ENCODE measurements at places on chromosomes 16 and 17.
A peak's percentile ranks its signal among the peaks of the same experiment; 100 is the strongest.

DNA sequence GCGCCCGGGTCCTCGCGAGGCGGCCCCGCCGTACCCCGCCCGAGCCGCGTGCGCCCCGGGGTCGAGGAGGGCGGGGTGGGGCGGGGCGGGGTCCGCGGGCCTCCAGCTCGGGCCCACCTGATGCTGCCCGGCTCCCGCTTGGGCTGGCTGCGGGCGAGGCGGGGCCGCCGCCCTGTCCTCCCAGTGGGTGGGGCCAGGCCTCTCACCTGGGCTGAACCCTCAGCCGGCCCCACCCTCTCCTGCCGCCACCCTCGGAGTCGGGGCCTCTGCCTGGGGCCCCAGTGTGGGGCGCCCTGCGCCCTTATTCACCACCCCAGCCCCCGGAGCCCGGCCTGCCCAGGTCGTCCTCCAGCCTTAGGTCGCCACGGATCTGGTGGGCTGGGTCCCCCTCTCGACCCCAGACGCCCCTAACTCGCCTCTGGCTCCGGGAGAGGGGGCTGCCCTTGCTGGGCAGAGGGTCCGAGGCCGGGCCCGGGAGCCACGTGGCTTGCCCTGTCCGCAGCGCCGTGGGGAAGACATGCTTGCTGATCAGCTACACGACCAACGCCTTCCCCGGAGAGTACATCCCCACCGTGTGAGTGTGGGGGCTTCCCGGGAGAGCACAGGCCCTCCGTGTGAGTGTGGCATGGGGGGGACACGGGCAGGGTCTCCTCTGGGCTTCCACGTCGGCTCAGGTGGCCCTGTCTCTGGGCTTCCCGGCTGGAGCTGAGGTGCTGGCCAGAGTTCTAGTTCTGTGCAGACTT lies 578 bp downstream of the RAC3 start:
- DNase-seq: no peak

- DNase-seq: no peak
These were observed 15.4 kb downstream of the UBN1 start for GRCh38 chr16:4862639-4863038.

DNA sequence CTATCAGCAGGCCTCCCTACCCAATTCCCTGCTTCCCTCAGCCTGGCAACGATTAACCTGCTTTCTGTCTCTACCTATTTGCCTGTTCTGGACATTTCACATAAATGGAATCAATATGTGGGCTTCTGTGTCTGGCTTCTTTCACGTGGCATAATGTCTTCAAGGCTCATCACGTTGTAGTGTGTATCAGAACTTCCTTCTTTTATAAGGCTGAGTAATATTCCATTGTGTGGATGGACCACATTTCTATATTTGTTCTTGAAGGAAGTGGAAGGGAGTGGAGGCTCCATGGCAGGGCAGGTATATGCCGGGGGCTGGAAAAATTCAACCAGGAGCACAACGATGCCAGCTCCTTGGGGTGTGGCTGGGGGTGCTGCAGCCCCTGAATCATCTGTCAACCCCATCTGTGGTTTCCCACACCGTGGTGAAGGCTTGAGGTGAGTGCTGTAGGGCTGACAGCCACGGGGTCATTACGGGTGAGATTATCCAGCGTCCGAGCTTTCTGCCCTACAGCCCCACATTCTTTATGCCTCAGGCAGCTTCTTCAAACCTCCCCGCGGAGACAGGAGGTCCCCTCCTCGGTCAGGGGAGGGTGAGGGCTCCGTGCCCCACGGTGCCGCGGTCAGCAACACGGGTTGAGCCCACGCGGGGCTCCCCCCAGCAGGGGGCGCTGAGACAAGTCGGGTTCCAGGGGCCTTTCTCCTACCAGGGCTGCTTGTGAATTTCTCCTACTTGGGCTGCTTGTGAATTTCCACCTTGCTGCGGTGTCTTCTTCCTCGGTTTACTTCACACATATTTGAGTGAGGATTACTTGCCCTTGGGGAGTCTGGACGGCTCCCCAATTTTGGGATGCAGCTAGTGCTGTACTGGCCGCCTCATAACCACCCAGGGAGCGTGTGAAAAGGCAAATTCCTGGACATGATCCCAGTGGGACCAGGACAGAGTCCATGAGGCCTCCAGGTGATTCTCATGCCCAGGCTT lies 18.3 kb upstream of the WFIKKN2 start:
- DNase-seq: no peak

DNA sequence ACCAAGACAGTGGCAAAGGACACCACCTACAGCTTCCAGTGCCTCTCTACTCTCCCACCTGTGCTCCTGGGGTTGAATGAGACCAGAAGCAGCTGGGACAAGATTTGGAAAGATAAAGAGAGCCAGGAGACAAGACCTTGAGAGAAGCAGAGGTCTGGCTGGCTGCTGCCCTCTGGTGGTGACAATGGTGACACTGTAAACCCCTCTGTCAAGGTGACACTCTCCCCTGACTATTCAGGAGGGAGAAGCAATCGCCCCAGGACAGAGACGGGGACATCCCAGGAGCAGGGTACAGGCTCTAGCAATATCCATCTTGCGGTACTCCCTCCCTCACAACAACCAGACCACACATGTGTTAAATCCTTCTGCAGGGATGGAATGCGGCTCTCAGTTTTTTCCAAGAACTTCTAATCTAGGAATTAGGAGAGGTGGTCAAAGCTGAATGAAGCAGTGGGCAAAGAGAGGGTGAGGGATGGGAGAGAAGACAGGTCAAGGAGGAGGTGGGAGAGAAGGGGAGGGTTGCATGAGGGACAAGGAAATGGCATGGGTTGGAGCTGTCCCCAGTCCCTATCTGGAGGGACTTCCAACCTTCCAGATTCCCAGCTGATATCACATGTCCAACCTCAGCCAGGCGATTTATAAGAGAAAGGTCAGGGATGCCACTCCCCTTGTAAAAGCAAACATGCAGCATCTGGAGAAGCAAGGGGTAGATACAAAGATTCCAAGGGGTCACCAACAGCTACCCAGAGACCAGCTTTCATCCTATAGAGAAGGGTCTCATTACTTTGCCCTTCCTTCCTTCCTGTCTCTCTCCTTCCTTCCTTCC lies 2.9 kb downstream of the PHOSPHO1 start:
- peak; percentile 20 for DNase-seq

- no peak for DNase-seq
These were observed 260.2 kb upstream of the N4BP1 start for GRCh38 chr16:48870141-48870540.

DNA sequence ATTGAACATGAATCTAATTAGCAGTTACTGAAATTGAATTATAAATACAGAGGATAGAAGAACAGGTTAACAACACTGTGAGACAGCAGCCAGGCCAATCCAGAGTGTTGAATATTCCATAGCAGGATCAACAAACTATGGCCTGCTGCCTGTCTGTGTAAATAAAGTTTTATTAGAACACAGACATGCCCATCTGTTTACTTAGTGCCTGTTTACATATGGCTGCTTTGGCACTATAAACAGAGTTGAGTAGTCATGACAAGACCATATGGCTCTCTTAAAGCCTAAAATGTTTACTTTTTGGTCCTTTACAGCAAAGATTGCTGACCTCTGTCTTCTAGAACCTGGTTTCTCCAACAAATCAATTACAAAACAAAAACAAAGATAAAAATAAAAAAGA lies 115.4 kb upstream of the CDC42EP4 start:
- DNase-seq: peak; percentile 23

GRCh38 chr17:42629411-42630009 lies 20.0 kb downstream of the TUBG1 start:
- no peak for DNase-seq

GRCh38 chr16:50909831-50910735 lies 168.2 kb downstream of the CYLD start:
- DNase-seq: no peak

GRCh38 chr16:70712942-70713341 lies 27.1 kb upstream of the MTSS2 start:
- no peak for DNase-seq

DNA sequence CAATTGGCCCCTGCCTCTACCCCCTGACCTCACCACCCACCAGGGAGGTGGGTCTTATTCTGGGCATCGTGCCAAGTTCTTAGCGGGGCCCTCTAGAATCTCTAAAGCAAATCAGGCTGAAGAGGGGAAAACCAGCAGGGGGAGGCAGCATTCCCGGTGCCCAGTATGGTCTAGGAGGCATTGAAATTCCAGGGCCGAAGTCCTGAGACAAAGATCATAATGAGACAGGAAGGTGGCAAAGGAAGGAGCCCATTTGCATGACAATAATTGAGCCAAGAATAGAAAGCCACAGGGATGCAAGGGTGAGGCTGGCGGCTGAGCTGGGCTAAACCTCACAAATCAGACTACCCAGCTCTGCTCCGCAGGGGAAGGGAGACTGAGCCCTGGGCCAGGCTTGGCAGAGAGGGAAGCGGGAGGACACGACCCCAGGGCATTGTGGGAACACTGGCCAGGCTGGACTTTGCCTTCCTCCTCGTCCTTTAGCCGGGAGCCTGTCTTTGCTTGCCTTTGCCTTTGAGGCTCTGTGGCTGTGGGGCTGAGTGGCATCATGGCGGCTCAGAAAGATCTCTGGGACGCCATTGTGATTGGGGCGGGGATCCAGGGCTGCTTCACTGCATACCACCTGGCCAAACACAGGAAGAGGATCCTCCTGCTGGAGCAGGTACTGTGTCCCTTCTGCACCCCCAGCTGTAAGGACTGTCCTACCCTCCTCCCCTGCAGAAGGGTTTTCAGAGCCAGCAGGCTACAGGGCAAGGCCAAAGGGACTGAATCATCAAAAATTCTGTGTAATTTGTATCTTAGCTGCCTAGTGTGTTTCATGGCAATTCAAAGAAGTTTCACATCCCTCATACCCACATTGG lies at the start of gene PIPOX:
Gene PIPOX, plus strand, starts transcription at position 463 of the 860 bp plus-strand sequence. Its CDS starts 85 bp downstream, at position 548.
- peak; percentile 61 for DNase-seq

DNA sequence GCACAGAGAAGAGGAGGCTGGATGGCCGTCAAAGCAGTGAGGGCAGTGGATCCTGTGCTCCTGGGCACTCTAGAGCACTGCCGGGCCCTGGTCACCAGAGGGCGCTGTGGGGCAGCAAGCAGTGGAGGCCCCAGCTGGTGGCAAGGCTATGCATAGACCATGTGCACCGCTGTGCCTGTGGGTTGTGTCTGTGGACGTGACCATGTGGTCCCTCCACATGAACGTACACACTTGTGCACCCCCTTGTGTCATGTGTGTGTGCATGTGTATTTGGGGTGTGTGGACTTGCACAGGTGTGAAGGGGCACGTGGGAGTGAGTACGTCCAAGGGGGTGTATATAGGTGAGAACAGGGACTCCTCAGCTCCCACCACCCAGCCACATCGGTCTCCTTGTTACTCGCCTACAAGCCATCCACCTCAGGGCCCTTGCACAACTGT lies 4.4 kb upstream of the MAP2K3 start:
- peak; percentile 5 for DNase-seq

DNA sequence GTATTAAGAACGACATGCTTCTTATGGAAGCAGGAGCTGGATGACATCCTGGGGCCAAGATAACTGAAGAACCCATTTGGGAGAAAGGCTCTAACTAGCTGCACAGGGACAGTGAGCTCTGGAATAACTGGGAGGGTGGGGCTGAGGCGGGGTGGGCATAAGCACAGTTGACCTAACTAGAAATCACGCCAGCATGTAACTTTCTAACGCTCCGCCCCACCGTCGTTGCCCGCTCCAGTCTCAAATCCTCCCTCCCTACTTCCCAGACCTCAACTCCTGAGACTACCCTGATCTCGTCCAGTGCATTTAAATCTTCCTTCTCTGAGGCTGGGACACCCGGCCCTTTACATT lies 436 bp downstream of the PHB1 start:
- no peak for DNase-seq

GRCh38 chr16:1530349-1530882 lies 3.0 kb upstream of the TMEM204 start:
- no peak for DNase-seq

Data from NCI-H2081 treated with DMSO at 0.1 percent for 48 hours (cell line).